Bone marrow (tissue), 2 donors: ENCODE measurements at places on chromosomes 2 and 18.
A peak's percentile ranks its signal among the peaks of the same experiment; 100 is the strongest.

DNA sequence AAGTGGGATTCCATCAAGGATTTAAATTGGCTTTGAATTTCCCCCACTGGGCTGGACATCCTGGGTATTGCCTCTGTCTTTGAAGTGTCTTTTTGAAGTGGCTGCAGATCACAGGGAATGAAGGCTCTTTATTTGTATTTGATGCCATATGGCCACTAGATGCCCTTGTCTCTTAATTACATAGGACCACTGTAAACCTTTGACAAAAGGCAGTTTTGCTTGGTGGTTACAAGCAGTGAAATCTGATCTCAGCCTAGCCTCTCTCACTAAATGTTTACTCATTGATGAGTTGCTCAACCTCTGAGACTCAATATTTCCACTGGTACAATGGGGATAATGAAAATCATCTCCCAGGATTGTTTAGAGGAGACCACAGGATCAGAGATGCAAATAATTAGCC is 102.2 kb downstream of the INSIG2 start:
- no peak for DNase-seq

GRCh38 chr2:162591403-162592083 is 247.0 kb downstream of the KCNH7 start:
- DNase-seq: no peak

GRCh38 chr18:32373995-32374394 is 96.7 kb downstream of the GAREM1 start:
- DNase-seq: no peak

DNA sequence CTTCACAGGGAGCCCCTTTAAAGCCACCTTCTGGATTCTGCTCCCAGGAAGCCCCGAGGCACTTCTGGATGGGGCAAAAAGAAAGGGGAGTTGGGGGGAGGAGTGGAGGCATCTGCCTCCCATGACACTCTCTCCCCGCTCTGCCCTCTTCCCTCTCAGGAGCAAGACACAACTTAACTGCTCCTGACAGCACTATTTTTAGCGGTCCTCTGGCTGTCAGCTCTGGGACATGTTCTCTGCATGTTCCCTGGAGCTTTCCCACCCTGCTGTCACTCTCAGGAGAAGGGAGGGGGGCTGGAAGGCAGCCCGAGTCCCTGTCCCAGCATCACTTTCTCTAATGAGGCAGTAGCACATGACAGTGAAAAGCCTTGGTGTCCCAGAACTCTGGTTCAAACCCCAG is 32.3 kb downstream of the PLB1 start:
- DNase-seq: no peak

- no peak for DNase-seq
Observed at GRCh38 chr18:5238371-5238976, 41.4 kb upstream of the AKAIN1 start.

GRCh38 chr2:86015699-86016098 is 90.0 kb downstream of the POLR1A start:
- no peak for DNase-seq

DNA sequence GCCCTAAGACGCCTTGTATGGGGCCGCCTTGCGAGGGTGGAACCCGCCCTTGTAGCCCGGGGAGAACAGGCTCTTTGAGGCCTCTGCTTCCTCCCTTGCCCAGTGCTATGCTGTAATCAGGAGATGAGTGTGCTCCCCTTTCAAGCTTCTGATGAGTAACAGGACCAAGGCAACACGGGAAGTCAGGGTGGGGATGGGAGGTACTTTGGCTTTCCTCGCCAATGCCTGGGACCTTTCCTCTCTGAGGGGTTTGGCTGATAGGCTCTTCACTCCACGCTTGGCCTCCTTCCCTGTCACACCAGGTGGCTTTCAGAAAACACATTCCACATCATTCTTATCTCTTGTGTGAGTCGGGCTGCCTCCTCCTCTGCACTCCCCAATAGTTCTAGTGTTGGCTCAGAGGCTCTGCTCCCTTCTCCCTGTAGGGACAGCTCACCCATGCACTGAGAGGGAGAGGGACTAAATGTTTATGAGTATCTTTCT is 223.7 kb upstream of the TRIB2 start:
- DNase-seq: peak; percentile 15

DNA sequence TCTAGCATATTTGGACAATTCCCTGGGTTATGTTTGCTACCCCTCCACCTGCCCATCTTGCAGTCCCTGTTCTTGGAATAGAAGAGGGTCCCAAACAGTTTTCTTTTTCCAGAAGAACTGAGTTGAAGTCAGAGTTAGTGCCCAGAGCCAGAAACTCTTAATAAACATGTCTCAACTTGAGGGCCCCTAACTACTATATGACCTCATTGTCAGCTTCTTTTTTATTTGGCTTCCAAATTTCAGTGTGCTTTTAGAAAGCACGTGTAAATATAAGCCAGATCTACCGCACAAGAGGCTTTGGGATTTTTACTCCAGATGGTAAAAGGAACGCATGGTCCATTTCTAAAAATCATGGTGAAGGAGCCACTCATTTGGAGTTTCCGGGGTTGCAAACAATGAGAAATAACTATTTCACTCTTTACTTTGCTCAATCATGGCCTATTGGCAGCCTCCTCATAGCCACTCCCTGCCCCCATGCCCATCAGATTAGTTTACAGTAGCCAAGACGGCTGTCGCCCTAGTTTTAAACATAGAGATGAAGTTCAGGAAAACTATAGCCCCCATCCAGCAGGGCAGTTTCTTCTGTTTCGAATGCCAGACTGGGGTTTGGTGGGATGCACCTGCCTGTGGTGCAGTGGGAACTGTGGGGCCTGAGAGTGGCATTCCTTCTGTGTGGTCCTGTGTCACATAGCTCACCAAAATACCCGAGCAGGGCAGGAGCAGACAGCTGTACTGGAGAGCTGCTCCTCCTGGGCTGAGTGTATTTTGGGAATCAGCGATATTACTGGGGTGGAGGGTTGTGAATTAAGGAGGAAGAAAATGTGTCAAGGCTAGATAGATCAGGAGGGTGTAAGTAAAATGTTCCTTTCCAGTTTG is 1.7 kb downstream of the MAPRE3 start:
- DNase-seq: no peak

GRCh38 chr2:231522418-231523180 is 7.6 kb downstream of the NMUR1 start:
- DNase-seq: no peak

GRCh38 chr2:18251486-18251885 is 309.0 kb downstream of the RDH14 start:
- no peak for DNase-seq

- no peak for DNase-seq
Observed at GRCh38 chr2:67898595-67898994, 164.2 kb downstream of the C1D start.

- DNase-seq: no peak
Observed at GRCh38 chr2:64259312-64259711, 115.1 kb upstream of the PELI1 start.
